GM23248 (cell line): ENCODE measurements at places on chromosomes 6 and 20. TPM values are rescaled to one million over a fixed set of nuclear protein-coding genes. Genes with fewer than 3 reads are reported as not detected.

- H3K27ac ChIP-seq: no peak overlapping the region
- no peak for DNase-seq
- H3K4me3 ChIP-seq: no peak overlapping the region
- H3K27me3 ChIP-seq: no peaks in the 10 kb centered on the region
- peaks cover 6% of the 10 kb centered on the region for H3K4me1 ChIP-seq
- H3K36me3 ChIP-seq: no peaks in the 10 kb centered on the region
Measured at GRCh38 chr6:151284548-151285017, 44.8 kb downstream of the AKAP12 start.

- H3K36me3 ChIP-seq: no peaks in the 10 kb centered on the region
- DNase-seq: no peak
- no peaks in the 10 kb centered on the region for H3K4me1 ChIP-seq
Measured at GRCh38 chr6:124694139-124694705, 268.0 kb upstream of the RNF217 start.

The DEFB132 gene
- total RNA-seq: not detected in 2 replicates

GRCh38 chr6:148516617-148517016 lies 174.0 kb downstream of the SASH1 start:
- H3K27me3 ChIP-seq: no peaks in the 10 kb centered on the region
- peaks cover 57% of the 10 kb centered on the region for H3K36me3 ChIP-seq
- no peak overlapping the region for H3K4me3 ChIP-seq
- H3K4me1 ChIP-seq: peaks cover 74% of the 10 kb centered on the region

GRCh38 chr6:149474108-149474935 lies 10.5 kb downstream of the ZC3H12D start:
- DNase-seq: no peak
- H3K27me3 ChIP-seq: no peaks in the 10 kb centered on the region
- no peak overlapping the region for H3K4me3 ChIP-seq
- H3K36me3 ChIP-seq: no peaks in the 10 kb centered on the region
- H3K27ac ChIP-seq: no peak overlapping the region

The PTCRA gene
- total RNA-seq: not detected in 2 replicates

- H3K27me3 ChIP-seq: no peaks in the 10 kb centered on the region
- H3K36me3 ChIP-seq: no peaks in the 10 kb centered on the region
- H3K27ac ChIP-seq: peak overlapping the region; percentile 94
- DNase-seq: no peak
- H3K4me1 ChIP-seq: peaks cover 58% of the 10 kb centered on the region
- peak overlapping the region; percentile 86 for H3K4me3 ChIP-seq
Measured at GRCh38 chr6:3747100-3747737, 4.3 kb downstream of the PXDC1 start.

DNA sequence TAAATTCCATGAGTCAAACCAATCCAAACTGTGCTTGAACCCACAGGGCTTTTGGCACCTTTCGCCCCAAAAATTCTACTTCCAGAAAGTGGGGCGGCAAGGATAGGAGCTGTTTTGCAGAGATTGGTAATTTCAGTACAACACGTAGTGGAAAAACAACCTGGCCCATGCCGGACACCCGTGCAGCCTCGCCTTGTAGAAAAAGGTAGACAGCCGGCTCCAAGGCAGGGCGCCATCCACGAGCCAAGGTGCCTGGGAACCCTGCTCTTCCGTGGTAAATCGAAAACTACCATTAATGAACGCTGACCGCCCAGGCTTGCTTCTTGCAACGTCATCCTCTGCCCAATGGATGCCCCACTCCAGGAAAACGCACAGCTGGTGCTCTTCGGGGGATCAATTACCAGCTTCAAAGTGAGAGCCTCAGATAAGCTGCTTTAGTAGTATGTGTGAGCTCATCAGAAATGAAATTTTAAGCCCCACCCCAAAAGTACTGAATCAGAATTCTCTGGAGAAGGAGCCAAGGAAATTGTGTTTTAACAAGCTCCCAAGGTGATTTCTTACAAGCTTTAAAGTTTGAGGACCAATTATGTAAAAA lies 1.8 kb downstream of the OOEP start:
- no peaks in the 10 kb centered on the region for H3K4me1 ChIP-seq
- no peak overlapping the region for H3K27ac ChIP-seq
- 0 out of 2 replicates have a peak, but pooled peaks cover 5% of the 10 kb centered on the region for H3K27me3 ChIP-seq
- peak; percentile 22 for DNase-seq
- no peaks in the 10 kb centered on the region for H3K36me3 ChIP-seq

DNA sequence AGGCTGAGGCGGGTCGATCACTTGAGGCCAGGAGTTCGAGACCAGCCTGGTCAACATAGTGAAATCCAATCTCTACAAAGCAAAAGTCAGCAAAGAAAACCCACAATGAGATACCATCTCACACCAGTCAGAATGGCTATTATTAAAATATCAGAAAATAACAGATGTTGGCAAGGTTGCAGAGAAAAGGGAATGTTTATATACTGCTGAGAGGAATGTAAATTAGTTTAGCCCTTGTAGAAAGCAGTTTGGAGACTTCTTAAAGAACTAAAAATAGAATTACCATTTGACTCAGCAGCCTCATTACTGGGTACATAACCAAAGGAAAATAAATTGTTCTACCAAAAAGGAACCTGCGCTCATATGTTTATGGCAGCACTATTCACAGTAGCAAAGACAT lies 16.7 kb upstream of the GCM1 start:
- peak; percentile 18 for DNase-seq
- H3K36me3 ChIP-seq: no peaks in the 10 kb centered on the region
- no peaks in the 10 kb centered on the region for H3K27me3 ChIP-seq
- no peak overlapping the region for H3K27ac ChIP-seq

GRCh38 chr20:45993197-45993951 lies 15.3 kb upstream of the MMP9 start:
- H3K27me3 ChIP-seq: peaks cover 9% of the 10 kb centered on the region; the same call in 1 of the 2 replicates
- H3K4me1 ChIP-seq: 0 out of 2 replicates have a peak, but pooled peaks cover 3% of the 10 kb centered on the region
- H3K27ac ChIP-seq: no peak overlapping the region
- DNase-seq: peak; percentile 74
- no peak overlapping the region for H3K4me3 ChIP-seq

The FAM209B gene
- not detected in 2 replicates for total RNA-seq

The TBC1D22B gene
- total RNA-seq: 5.0 and 12.1 TPM in 2 replicates

GRCh38 chr6:22320750-22321149 lies 23.9 kb upstream of the PRL start:
- peak; percentile 73 for DNase-seq
- peaks cover 9% of the 10 kb centered on the region for H3K4me1 ChIP-seq

GRCh38 chr6:136250686-136251008 lies 536 bp upstream of the MTFR2 start:
- no peak for DNase-seq
- H3K4me1 ChIP-seq: peaks cover 11% of the 10 kb centered on the region; the same call in 1 of the 2 replicates
- H3K27ac ChIP-seq: peak overlapping the region; percentile 79

GRCh38 chr20:37898233-37899104 lies 4.5 kb upstream of the VSTM2L start:
- no peak overlapping the region for H3K27ac ChIP-seq
- no peak overlapping the region for H3K4me3 ChIP-seq
- peaks cover 13% of the 10 kb centered on the region for H3K27me3 ChIP-seq
- H3K4me1 ChIP-seq: no peaks in the 10 kb centered on the region; the same call in 1 of the 2 replicates
- peak; percentile 44 for DNase-seq

DNA sequence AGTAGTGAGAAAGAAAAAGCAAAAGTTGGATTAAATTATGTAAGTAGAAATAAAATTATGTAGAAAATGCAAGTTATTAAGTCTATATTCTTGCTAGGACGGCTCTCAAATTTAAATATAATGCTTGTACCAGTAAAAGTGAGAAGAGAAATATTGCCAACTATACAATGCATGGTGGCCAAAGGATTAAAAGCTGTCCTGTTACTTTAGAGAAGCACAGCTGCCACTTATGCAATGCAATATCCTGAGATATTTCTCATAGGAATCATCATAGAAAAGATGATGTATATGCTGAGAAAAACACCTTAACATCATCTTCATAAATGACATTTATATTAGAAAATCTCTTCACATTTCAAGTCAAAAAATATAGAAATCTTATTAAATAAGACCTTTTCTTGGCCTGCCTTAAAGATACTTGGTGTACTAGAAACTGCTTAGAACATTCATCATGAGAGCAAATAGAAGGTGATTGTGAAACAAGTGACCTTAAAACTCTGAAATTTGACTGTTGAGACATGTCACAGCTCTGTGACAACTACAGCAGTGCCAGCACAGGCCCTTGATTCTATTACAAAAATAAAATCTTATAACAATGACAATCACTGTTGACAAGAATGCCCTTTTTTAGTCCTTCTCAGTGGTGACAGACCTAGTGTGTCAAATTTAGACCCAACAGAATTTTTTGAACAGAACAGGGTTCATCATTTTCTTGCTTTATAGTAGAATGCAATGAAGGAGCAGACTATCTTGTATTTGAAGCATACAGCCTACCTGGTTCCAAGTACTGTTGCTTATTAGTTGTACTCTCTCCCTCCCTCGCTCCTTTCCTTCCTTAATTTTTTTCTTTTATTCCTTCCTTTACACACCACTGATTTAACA lies 173.1 kb downstream of the CLVS2 start:
- DNase-seq: no peak
- H3K27me3 ChIP-seq: no peaks in the 10 kb centered on the region
- H3K4me1 ChIP-seq: no peaks in the 10 kb centered on the region
- H3K4me3 ChIP-seq: no peak overlapping the region

The MRPS26 gene
- 24.2 and 48.2 TPM in 2 replicates for total RNA-seq

GRCh38 chr6:105814745-105815536 lies 271.2 kb upstream of the PRDM1 start:
- no peak for DNase-seq
- no peak overlapping the region for H3K27ac ChIP-seq
- no peaks in the 10 kb centered on the region for H3K27me3 ChIP-seq
